ENCODE measurements at places on chromosomes 1 and 21.

GRCh38 chr1:151213560-151213959 lies 15.2 kb downstream of the PIP5K1A start:
- DNase-seq: no peak

DNA sequence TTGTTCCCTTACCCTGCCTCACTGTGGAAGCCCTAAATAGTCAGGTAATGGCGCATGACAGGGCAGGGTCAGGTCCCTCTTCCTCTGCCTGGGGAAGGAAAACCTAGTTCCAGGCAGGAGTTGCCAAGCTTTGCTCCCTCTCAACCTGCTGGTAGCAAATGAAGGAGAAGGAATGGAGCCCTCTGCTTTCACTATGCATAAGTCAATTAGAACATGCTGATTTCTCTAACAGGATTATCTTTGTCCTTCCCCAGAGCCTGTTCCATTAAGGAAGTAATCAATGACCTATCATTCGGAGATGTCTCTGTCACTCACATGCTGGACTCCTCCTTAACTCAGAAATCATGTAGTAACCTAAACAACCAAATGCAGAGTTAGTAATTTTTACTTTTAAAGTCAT lies 161.8 kb upstream of the NFIA start:
- DNase-seq: no peak

GRCh38 chr1:44421446-44421884 lies 16.4 kb downstream of the RNF220 start:
- DNase-seq: no peak

DNA sequence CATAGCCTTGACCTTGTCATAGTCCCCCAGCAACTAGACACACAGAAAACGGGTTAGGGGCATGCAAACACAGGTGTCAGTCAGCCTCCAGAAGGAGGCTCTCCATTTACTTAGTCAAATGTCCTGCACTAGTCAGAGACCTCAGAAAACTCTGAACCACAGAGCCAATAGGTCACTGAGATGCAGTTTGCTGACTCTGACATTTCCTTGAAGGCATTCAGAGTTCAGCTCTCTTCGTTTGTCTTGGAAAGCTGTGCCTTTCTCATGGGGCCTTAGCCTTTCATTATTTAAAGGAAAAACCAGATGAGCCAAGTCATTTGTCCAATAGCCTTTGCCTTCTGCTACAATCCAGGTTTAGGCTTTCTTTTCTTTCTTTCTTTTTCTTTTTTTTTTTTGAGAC lies 3.5 kb downstream of the OLFML2B start:
- no peak for DNase-seq

DNA sequence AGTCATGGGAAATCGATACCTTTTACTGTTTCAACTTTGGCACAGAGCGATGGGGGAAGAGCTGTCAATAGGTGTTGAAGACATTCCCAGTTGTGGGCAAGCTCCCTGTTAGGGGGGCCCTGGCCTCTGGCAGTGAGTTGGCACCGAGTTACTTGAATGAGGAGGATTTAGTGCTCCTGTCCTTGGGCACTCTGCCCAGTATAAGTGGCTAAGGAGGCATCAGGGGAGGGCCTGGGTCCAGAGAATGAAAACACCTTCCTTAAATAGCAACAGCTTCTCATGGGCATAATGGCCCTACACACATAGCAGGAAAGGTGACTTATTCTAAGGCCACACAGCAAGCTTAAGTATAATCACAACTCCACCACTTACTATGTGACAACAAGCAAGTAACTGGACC lies 664.4 kb downstream of the PTPRU start:
- no peak for DNase-seq

- no peak for DNase-seq
Measured at GRCh38 chr1:36963006-36963405, 71.3 kb downstream of the GRIK3 start.

GRCh38 chr1:53473463-53473862 lies 14.3 kb downstream of the DMRTB1 start:
- no peak for DNase-seq

DNA sequence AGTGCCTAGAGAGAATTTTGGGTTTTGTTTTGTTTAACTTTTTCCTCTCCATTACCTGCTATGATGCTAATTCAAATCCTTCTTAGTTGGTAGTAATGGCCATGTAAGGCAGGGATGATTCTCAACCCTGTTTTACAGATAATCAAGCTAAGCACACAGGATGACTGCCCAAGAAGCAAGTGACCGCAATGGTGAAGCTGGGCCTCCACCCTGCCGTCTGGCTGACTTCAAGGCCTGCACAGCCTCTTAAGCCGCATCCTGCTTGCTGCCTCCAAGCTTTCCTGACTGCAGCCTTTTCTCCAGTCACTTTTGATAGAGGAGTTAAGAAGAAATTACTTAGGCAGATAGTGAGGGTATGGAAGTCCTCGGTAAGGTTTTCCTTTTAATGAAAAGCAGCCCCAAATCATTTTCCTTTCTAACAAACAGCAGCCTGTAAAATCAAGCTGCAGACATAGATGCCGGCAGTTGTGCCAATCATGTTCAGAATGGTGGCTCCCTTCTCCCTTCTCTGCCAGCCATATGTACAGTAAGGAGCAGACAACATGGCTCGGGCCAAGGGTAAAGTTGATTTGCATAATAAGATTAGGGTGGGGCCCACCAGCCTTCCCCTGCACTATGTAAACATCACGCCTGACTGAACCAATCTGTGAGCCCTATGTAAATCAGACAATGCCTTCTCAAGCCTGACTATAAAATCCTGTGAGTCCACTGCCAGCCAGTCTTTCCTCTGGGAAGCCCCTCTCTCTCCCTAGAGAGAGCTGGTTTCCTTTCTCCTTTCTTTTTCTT lies 8.8 kb upstream of the CTBS start:
- no peak for DNase-seq

- no peak for DNase-seq
Measured at GRCh38 chr1:53378932-53379661, 51.2 kb upstream of the LRP8 start.

DNA sequence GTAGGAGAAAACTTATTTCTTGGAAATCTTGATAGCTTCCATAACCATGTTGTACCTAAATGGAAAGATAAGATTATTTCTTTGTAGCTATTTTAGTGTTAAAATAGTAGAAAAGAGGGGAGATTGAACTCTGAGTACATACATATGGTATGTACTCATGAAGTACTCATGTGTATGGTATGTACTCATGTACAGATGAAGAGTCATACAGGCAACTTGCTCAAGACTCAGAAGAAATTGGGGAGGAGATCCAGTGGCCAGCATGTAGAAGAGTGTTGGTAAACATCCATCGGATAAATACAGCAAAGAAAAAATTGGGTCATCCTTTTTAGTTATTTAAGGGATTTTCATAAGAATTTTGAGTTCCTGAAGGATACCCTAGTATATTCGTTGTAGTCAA lies 29.0 kb downstream of the MDM4 start:
- no peak for DNase-seq

- DNase-seq: no peak
Measured at GRCh38 chr1:219000631-219001030, 173.0 kb upstream of the LYPLAL1 start.

- no peak for DNase-seq
Measured at GRCh38 chr1:81662913-81663526, 137.7 kb upstream of the ADGRL2 start.

DNA sequence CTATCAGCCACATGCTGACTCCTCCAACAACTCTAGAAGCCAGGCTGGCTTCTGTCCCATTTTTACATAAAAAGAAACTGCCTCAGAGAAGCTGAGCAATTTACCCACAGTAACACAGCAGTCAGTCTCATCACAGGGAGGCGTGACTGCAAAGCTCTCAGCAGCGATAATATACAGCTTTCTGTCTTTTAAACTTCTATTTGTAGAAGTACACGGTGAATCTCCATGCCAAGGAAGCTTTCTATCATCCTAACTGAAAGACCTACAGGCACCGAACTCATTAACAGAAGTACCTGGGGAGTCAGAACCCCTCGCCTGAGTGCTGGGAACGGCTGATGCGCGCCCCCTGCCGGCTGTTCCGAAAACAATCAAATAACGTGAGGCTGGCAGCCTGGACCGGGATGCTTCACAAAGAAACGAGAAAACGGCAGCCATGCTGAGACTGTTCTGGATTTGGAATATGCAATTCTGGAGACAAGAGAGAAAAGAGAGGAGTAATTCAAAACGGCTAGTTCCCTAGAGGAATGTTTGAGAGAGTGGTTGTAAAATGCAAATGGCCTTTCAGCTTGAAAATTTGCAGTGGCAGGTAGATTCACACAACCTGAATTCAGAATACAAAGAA lies 43.5 kb upstream of the RAB4A start:
- DNase-seq: peak; percentile 82

GRCh38 chr21:31476263-31477022 lies 132.4 kb upstream of the TIAM1 start:
- DNase-seq: no peak

GRCh38 chr1:107919953-107920352 lies 45.0 kb downstream of the VAV3 start:
- DNase-seq: no peak

DNA sequence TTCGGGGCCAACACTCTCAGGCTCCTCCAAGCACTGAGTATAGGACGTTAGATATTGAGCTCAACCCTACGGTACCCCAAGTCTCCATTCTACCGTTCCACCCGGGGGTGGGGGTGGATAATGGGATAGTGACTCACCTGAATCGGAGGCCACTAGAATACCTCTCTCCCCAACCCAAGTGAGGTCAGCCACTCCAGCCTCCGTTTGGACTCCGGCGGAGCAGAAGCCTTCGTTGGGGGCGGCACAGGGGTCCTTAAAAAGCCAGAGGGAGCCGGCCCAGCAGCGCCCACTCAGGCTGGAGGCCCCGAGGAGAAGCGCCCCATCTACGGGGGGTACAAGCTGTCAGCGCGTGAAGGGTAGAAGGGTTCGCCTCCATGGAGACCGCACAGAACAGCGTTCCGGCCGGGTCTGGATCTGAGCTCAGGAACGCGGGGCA lies 556 bp downstream of the WDR77 start:
- DNase-seq: peak; percentile 48

DNA sequence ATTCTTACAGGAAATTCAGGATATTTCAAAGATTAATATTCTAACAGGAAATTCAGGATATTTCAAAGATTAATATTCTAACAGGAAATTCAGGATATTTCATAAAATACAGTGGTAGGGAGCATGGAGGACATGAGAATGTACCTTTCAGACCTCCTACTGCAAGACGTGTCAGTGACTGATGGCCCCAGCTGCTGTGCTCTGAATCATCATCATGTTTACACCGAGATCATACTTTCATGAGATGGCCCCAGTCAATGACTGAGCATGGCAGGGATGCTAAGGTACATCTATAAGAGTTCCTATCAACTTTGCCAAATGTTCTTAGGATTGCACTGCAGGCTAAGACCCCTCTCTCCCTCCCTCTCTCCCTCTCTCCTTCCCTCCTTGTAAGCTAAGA lies 69.0 kb downstream of the HFM1 start:
- no peak for DNase-seq

GRCh38 chr1:228376651-228377631 lies 29.7 kb downstream of the TRIM11 start:
- no peak for DNase-seq

GRCh38 chr1:92838519-92838918 lies 6.7 kb downstream of the RPL5 start:
- no peak for DNase-seq

DNA sequence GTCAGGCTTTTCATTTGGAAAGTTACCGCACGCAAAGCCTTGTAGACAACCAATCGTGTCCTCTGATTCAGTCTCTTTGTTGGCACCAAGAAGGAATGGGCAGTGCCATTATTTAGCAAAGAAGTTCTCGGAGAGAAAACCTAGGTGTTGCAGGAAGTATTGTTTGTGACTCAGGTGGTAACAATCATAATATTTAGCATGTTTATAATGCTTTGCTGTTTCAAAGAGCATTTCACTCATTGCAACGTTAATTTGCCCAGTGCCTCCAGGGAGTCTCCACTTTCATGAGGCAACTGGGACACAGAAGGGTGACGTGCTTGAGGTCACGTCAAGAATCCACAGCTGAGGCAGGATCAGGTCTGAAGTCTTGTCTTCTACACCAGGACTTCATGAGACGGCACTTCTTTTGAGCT lies 31.4 kb downstream of the STPG1 start:
- no peak for DNase-seq

DNA sequence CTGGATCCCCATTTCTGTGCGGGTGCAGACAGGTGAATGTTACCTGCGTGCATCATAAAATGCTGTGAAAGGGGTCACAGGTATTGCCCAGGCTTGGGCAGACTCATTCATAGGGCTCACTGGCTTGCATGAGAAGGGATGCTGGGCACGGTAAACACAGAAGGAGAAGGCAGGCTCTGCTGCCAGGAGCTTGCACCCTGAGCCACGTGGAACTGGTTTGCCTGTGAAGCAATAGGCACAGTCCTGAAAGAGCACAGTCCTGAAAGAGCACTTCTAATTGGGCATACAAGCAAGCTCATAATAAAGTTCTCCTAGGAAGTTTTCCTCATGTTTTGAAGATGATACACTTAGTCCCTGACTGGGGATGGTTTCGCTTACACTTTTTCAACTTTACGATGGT lies 40.9 kb downstream of the GALNT2 start:
- no peak for DNase-seq

DNA sequence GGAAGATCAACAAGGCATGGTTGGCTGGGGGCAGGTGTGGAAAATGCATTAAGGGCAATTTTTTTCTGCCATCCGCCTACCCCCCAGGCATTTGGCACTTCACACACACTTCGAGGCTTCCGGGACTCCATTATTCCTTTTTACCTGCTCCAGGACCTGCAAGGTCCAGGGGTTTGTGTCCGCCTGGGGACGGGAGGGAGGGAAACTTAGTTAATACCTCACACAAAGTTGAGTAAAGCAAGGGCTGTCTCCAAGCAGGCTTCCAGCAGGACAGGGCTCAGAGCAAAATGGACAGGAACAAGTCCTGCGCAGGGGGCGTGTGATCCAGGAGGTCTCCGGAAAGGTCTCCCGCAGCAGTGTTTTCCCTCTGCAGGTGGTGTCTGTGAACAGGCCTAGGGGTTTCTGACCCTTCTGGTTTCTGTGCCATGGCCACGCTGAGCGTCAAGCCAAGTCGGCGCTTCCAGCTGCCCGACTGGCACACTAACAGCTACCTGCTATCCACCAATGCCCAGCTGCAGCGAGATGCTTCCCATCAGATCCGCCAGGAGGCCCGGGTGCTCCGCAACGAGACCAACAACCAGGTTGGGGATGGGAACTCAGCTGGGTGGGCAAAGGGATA lies 712 bp downstream of the TEKT2 start:
- no peak for DNase-seq

DNA sequence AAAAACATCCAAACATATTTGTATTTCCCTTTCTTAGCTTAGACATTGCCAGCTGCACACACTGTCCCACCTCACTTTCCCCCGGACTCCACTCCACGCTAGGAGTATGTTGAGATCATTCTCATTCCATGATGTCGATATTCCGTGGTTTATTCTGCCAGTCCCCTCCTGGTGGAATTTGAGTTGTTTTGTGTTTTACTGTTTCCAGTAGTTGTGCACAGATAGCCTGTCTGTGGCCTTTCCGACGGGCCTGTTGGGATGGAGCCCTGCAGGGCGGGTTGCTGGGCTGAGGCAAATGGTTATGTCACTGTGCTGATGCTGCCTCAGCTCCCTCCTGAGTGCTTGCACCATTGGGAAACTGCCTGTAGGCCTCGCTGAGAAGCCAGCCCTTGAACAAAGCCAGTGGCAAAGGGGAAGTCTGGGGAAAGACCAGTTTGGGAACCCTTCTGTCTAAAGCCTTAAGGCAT lies 12.8 kb downstream of the TRAPPC10 start:
- no peak for DNase-seq
